ELR (cell line): ENCODE measurements at places on chromosomes 16 and 17.

GRCh38 chr16:85690469-85691064, 1.8 kb upstream of the GINS2 start:
- DNase-seq: no peak

DNA sequence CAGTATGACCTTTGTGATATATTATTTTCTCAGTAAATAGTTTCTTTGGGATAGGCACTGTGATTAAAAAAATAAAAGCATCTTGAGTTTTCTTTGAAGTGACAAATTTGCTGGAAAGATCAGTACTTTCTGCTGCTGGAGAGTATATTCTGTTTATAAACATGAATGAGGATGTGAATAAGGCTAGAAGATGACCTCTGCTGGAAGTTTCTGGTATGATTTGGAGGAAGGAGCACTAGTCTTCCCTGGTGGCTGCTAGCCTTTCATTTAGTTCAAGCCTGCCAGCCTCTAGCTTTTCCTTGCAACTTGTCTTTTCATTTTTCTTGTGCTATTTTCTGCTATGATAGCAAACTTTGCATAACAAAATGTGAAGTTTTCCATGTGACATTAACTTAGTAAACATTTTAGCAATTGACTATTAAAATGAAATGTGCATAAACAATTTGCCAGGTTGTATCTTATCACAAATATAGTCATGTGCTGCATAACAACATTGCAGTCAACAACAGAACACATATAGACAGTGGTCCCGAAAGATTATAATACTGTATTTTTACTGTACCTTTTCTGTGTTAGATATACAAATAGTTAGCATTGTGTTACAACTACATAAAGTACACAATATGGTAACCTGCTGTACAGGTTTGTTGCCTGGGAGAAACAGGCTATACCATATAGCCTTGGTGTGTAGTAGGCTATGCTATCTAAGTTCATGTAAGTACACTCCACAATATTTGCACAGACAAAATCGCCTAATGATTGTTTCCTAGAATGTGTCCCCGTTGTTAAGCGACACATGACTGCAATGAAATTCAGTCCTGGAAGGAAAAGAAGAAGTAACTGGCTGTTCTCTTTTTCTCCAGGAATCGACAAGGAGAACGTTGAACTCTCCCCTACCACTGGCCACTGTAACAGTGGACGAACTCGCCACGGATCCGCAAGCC, 18.1 kb upstream of the RAB11FIP4 start:
- DNase-seq: peak; percentile 77

- DNase-seq: no peak
These were observed 44.6 kb upstream of the SLC38A10 start for GRCh38 chr17:81339534-81340296.

GRCh38 chr16:80250381-80250780, 290.4 kb upstream of the DYNLRB2 start:
- no peak for DNase-seq

DNA sequence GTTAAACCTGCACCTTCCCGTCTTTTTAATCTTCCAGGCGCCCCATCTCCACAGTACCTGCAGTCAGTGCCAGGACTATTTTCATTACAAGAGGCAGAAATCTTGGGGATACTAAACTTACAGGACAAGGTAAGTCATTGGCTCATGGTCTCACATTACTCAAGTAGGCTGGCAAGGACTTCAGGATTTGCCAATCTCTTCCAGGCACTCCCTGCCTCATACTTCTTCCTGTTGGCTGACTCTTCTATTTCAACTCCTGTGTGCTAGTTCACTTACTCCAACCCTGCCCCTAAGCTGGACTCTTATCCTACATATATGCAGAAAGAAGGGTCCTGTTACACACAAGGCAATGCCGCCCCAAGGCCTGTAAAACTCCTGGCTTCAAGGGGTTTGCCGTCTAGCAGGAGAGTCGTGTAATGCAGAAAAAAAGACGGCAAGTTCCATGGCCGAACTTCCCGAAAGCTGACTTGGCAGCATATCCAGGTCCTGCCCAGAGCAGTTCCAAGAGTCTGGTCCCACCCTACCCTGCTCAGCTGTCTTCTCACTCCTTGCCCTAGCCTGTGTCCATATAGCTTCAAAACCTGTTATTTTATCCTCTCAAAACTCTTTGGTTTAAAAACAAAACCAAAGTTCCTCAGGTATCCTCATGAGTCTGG, 14.8 kb downstream of the ERN1 start:
- DNase-seq: peak; percentile 30

GRCh38 chr17:56699186-56699894, 105.8 kb downstream of the NOG start:
- peak; percentile 100 for DNase-seq

- peak; percentile 68 for DNase-seq
These were observed 28.2 kb upstream of the ADGRG1 start for GRCh38 chr16:57600048-57600835.

- DNase-seq: no peak
These were observed 49.0 kb downstream of the TRARG1 start for GRCh38 chr17:1328437-1328836.

GRCh38 chr16:65229191-65229662, 107.4 kb upstream of the CDH11 start:
- DNase-seq: no peak
